ENCODE measurements at places on chromosomes 7 and 10.

DNA sequence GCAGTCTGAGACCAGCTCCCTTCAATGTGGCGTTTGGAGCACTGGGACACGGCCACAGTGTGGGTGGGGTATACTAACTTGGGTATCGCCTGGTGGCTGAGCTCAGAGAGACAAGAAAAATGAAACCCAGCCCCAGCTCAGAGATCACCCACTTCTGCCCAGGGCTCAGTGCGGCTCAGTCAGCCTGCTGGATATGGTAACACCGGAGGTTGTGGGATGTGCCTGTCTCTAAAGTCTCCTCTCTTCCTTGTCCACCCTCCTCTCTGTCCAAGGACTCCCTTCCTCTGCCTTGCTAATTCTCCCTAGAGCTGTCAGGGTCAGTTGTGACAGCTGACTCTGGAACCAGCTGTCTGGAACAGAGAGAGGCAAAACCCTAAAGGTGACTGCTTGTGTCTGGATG, 149.1 kb downstream of the PTPN20 start:
- no peak for DNase-seq

GRCh38 chr10:96369890-96370583, 11.2 kb upstream of the OPALIN start:
- no peak for DNase-seq

DNA sequence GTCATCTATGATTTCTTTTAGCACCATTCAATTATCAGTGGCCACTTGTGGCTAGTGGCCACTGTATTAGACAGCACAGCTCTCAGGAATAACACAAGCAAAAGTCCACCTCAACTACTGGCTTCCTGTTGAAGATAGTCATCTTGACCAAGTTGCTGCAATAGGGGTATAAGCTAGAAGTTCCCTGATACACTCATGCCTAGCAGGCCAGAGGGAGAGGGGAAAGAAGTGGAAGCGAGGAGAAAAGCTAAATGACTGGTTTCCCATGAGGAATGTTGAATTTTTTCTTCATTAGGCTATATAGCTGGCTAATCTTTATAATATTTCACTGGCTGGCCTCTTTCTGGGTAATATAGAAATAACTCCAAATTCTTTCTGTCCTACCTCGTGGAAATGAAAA, 327.5 kb upstream of the MEOX2 start:
- DNase-seq: no peak

DNA sequence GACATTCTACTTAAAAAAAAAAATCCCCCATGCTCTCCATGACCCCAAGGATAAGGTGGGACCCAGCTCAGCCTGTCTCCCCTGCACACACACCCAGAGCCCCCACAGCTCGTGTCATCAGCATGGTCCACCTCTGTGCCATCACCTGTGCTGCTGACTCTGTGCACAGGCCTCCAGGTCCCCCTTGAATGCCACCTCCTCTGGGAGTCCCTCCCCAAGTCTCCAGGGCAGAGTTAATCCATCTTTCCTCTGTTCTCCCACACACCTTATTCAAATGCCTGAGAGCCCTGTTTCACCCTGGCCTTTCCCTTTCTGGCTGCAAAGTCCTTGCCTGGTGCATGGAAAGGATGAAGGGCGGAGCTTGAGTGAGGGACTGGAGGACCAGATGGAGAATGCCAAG, 194.1 kb upstream of the LYZL2 start:
- DNase-seq: no peak
